Activated CD4-positive, alpha-beta T cell treated with anti-CD3 and anti-CD28 coated beads, Interleukin-2, amount 50 U/mL, for 48 hours (primary cell): ENCODE measurements at places on chromosomes 16 and 17.
A peak's percentile ranks its signal among the peaks of the same experiment; 100 is the strongest.

DNA sequence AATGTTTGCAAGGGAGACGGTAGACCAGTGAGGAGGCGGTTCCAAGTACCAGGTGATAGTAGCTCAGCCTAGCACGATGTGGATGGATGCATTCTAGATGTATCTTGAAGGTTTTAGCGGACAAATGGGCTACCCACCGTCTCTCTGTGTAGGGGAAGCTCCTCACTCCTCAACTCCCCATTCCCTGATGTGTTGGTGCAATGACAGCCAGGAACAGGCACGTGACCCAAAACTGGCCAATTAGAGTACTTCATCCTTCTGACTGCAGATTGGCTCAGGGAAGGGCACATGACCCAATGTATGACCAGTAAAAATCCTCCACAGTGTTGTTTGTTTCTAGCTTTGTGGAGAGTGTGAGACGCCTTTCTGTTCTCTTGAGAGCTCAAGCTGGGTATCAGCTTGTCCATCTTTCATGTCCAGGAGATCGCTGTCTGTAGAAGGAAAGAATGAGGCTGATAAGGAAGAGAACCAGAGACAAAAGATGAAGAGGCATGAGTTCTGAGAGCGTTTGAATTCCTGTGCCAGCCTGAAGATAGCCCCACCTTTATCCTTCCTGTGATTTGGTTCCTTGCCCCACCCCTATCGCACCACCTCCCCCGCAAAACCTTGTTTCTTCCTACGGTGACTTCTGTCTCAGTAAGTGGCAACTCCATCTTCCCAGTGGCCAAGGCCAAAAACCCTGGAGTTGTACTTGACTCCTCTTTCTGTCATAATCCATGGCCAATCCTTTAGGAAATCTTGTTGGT, 2.3 kb upstream of the BORCS6 start:
- peak; percentile 46 for DNase-seq

DNA sequence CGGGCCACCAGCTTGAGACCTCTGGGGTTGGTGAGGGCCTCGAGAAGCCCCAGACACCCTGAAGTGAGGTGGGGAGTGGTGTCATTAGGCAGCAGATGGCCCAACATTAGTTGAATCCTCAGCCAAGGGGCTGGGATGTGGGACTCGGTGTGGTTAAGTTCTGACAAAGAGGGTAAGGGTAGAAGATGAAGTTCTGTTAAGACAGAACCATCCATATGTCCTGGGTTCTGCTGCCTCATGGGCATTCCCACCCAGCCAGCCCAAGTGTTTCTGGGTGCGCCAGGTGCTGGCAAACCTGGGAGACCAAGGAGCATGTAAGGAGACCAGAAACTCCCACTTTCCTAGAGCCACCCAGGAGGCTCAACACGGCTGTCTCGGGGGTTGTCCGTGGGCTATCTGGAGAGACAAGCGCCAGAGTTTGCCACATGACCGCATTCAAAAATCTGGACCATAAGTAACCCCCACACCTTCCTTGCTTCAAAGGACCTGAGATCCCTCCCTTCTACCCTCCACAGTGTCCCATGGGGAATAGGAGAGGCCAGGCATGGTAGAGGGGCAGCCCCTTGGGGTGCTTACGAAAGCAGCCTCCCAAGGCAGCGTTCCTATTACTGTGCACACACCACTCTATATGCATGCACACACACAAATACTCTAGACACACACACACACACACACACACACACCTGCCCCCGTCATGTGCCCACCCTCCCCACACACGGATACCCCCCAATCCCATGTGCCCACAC, 128.7 kb downstream of the C16orf78 start:
- DNase-seq: no peak

DNA sequence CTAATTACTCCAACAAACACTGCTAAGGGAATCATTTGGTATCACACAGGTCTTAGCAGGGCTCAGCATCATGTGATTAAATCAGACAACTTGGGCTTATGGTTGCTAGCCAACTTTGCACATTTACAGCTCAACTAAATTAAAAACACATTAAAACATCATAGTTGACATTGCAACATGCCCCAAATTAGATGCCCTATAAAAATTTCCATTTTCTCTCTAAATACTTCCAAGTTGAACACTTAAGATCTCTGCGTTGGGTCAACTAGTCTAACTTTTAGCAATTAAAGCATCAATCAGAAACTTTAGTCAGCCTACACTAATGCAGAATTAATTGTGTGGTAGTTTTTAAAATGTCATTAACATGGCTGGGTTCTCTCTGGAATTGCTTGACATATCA, 12.1 kb downstream of the DNAJC7 start:
- DNase-seq: no peak

DNA sequence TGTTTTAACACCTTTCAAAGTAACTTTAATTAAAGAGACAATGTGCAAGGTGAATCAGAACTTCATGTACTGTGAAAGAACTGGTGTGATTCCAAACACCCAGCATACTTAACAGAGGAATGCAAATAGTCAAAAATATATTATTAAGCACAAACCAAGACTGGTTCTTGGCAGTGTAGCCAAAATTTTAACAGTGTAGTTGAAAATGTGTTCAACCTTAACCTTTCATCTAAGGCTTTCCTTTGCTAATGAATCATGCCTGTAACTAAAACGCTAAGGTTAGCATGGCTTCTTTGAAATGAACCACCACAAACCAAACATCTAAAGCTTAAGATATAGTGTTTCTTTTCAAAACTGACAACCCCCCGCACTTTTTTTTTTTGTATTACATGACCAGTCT, 146.3 kb upstream of the AXIN2 start:
- DNase-seq: no peak

DNA sequence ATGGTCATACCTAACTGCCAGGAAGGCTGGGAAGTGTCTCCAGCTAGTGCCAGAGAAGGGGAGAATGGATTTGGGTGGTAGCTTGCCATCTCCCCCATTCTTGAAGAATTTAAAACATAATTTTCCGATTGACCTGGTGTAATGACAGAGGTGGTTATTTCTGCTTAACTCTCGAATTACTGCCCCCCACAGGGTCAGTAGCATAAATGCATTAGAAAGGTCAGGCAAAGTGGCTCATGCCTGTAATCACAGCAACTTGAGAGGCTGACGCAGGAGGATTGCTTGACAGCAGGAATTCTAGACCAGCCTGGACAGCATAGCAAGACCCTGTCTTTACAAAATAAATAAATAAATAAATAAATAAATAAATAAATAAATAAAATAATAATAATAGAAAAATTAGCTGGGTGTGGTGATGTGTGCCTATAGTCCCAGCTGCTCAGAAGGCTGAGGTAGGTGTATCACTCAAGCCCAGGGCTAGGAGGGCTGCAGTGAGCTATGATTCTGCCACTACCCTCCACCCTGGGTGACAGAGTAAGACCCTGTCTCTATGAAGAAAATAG, 27.5 kb downstream of the TMC7 start:
- DNase-seq: no peak
